ENCODE measurements at places on chromosomes 16 and 17. TPM values are rescaled to one million over a fixed set of nuclear protein-coding genes. Genes with fewer than 3 reads are reported as not detected.

ZPBP2 gene
- total RNA-seq: not detected

USH1G gene
- not detected for total RNA-seq

NEUROD2 gene
- not detected for total RNA-seq

OGFOD1 gene
- total RNA-seq: 38.4 TPM

GNGT2 gene
- total RNA-seq: not detected

ODAD4 gene
- 0.78 TPM for total RNA-seq

TMEM220 gene
- 1.4 TPM for total RNA-seq

FOXN1 gene
- total RNA-seq: not detected

KRT36 gene
- total RNA-seq: not detected

CA7 gene
- not detected for total RNA-seq

HCRT gene
- total RNA-seq: not detected

DNAH9 gene
- total RNA-seq: 1.5 TPM

G6PC1 gene
- not detected for total RNA-seq

METTL9 gene
- 238 TPM for total RNA-seq

ABCC12 gene
- total RNA-seq: not detected

Data from Caki2 (cell line).